H4 (cell line): ENCODE measurements at places on chromosomes 5 and 9.

GRCh38 chr9:112048924-112049691, 126.0 kb downstream of the SUSD1 start:
- peak; percentile 22 for DNase-seq

DNA sequence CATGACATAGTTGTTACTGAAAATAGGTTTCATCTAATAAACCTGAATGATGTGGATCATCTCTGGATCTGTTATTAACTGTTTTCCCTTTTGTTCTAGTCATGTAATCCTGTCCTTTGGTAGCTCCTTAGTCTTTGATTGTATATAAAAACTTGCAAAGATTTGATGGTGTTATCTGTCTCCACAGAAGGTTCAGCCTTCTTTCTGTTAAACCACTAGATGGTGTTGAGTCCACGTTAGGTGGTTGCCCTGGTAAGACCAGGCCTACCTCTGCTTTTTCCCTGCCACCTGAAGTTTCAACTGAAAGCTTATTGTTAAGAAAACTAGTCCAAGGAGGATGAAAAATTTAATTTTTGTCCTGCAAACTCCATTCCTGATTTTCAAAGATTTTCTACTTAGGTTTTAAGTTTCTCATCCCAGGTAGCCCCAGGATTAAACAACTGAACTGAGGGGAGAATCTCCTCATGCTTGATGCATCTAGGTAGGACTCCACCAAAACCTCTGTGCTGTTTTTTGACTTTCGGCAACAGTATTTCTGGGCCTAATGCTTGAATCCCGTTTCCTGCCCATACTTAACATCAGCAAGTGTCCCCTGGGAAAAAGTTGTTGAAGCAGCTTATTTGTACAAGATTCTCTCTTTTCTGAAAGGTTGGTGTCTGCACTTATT, 68.5 kb downstream of the RICTOR start:
- no peak for DNase-seq

DNA sequence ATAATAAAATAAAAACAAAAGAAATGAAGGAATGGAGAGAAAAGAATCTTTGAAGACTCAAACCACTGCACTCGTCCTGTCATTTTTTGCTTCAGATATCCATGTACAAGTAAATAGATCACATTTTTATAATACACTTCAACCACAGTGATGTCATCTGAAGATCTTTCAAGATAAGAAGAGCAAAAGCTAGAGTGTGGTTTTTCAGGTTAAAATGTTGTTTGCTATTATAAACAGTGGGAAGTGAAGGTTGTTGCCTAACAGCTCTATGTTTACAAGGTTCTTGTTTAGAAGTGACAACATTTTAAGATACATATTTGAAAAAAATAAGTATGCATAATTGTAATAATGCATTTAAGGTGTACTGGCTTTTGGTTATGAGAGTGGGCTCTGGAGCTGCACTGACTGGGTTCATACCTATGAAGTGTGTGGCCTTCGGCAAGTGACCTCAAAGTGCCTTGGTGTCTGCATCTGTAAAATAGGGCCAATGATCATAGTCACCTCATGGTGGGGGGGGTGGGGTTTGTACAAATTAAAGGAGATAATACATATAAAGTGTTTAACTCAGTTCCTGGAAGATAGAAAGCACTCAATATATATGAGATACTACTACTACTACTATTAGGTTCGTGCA, 45.5 kb upstream of the IL7R start:
- peak; percentile 41 for DNase-seq

DNA sequence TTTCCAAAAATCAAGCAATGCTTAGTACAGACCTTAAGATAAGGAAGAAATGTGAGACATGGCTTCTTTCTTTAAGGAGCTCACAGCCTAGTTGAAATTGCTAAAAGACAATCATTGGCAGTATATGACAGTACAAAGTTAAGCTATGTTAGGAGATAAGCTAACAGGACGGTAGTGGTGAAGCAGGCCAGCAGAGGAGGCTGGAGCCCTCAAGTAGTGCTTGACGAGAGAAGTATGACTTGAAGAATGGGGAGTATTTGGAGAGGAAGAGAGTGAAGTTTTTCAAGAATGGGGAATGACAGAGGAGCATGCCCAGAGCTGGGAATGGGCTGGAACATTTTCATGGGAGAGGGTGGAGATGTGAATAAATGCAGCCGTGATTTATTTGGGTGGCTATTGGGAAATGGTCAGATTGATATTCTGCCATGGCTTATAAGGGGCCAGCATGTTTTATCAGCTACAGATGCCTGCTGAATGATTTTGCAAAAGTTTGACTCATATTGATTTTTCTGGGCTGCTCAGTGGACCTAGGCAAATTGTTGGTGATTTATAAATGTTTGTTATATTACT, 43.7 kb downstream of the LURAP1L start:
- no peak for DNase-seq

- DNase-seq: no peak
Observed at GRCh38 chr5:10370931-10371330, 17.4 kb downstream of the MARCHF6 start.

DNA sequence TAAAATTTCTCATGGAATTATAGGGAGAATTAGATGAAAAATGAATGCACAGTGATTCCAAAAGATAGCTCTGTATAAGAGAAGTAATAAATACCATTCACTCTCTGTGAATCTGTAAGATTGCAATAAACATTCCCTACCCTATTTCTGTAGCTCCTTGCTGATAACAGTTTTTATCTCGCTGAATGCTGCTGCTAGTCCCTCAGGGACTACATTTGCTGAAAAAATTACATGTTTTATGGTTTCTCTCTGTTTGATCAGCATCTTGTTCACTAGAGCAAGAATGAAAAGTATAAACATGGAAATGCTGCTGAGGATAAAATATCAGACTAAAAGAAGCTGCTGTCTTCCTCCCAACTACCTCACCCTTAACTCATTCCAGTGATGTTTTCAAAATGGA, 44.3 kb upstream of the TYRP1 start:
- DNase-seq: no peak

DNA sequence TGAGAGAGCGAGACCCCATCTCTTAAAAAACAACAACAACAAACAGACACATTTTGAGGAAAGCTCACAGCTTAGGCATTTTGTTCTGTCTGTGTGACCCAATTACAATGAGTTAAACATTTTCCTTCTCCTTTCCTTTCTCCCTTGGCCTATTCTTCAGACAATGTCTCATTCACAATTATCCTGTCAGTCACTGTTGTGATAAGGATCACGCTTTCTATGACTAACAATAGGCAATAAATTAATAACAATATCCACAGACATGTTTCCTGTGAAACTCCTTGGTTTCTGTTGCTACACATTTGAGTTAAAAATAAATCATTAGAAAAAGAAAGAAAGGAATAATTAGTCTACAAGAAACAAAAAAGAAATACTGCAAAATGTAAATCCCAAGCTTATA, 19.8 kb upstream of the CARTPT start:
- no peak for DNase-seq

DNA sequence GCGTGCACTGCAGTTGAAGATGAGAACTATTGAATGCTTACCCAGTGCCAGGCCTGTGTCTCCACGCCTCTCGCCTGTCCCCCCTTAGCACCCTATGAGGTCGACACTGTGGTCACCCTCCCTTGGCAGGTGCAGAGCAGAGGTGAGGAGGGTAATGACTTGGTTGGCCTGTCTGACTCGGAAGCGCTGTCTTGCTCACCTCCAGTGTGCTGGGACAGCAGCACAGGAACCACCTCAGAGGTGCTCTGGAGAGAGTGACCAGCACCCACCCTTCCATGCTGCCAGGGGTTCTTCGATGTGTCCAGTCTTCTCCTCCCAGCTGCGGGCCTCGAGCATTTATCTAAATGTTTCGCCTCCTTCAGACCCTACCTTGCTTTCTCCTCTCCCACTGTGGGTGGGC, 178.3 kb upstream of the IRX2 start:
- DNase-seq: no peak

DNA sequence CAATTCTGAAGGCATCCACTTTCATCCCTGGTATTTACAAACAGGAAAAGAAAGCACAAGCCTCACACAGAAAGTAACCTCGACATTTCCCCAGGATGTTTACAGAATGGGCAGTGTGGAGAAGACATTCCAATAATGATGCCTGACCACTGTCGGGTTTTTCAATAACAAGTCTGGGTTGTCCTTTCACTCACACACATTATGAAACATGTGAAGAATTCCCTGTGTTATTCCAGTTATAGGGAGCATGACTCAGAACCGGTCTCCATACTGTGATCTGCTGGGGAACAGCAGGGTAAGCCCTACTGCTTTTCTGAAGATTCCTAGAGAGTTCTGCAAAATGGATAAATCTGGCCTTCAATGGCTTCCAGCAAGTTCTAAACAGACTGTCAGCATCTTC, 155.3 kb downstream of the ADAMTS12 start:
- peak; percentile 96 for DNase-seq

GRCh38 chr9:134192311-134192950, 28.1 kb upstream of the RNU6ATAC start:
- DNase-seq: no peak

- DNase-seq: no peak
Observed at GRCh38 chr5:108765647-108766046, 17.9 kb downstream of the FER start.

GRCh38 chr9:122099271-122099869, 6.3 kb upstream of the TTLL11 start:
- peak; percentile 53 for DNase-seq

- DNase-seq: no peak
Observed at GRCh38 chr5:150582241-150583109, 58.0 kb upstream of the SYNPO start.

DNA sequence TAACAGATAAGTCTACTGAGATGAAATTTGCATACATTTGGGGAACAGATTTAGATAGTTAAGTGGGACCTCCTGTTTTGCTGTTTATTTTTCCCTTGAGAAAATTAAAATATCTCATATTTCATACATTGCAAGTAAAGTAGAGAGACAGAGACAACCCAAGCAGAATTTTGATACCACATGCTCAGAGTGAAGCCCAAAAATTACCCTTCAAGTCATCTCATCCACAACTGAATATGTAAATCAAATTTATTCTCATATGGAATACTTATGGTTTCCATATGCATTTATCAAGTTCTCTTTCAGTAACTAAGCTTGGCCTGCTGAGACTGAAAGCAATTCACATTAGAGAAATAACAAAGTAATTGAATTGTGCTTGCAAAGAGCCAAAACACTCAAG, 474.4 kb downstream of the SEMA5A start:
- no peak for DNase-seq

DNA sequence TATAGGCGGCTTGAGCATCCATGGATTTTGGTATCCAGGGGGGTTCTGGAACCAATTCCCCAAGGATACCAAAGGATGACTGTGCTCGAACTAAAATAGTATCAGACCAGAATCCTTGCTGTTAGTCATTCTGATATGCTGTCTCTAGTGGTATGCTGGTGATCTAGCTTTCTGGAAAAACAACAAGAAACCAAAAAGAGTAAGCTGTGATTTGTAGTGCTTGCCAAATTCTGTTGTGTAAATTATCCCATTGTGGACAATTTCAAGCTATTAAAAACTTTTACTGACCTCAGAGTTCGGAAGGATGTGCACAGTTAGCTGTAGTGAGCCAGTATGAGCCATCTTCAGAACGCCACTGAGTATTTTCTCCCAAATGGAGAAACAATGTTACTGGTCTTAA, 99.0 kb upstream of the FBN2 start:
- no peak for DNase-seq

GRCh38 chr9:18390393-18390792, 83.6 kb upstream of the ADAMTSL1 start:
- DNase-seq: peak; percentile 57

DNA sequence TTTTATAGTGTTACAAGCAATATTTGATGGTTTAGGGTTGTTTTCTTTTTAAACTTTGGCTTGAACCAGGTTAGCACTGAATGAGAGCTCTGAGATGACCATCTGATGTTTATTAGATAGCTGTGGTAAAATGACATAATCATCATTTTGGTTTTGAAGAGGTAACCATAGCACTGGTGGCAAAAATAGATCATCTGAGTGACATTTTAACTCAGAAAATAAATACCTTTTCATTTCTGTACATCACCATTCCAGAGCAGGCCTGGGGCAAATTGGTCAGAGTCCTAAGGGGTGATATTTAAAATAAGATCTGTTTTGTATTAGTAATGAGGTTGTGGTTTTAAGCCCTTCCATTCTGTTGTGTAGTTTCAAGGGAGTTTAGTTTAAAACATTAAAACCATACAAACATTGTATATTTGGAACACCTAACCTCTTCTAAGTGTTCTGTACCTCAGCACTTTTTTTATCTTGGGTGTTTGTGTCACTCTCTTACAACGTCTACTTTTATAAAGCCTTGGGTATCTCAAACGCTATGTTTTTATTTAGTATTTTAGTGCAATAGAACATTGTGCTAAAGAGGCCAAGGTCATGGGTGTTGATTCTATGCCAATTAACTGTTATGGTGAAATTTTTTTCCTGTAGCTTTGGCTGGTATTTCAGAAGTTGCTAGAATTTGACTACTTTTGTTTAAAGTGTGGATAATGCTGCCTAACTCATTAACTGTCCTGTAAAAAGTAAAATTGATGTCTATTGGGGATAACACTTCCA, 166.1 kb downstream of the CD180 start:
- no peak for DNase-seq

- no peak for DNase-seq
Observed at GRCh38 chr5:154626876-154627557, 128.2 kb upstream of the LARP1 start.

DNA sequence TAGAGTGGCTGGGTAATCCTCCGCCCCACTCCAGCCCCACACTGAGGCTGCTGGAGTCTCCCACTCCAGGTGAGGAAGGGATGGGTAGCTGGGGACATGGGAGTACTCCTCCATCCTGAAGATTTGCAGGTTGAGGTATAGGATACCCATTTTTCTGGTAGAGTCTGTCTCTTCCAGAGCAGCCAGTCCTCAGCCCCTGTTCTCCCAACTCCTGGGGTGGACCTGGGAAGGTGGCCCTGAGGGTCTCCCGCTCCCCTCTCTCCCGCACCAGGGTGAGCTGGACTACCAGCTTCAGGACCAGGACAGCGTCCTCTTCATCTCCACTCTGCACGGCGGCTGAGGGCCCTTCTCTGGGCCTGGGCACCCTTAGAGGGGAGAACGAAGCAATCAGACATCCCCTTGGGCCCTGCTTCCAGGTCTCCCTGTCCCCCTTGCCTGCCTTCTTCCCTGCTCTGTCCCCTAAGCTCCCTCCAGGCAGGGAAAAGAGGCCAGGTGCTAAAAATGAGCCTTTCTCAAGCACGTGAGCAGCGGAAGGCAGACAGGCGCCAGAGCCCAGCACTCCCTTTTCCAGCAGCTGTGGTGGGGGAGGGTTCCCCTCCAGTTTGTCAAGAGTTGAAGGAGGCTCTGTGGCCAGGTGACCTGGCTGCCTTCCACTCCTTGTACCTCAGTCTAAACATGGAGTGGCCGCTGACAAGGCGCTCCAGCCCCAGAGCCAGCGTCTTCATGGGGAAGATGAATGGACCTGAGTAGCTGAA, 18.4 kb downstream of the URM1 start:
- no peak for DNase-seq

DNA sequence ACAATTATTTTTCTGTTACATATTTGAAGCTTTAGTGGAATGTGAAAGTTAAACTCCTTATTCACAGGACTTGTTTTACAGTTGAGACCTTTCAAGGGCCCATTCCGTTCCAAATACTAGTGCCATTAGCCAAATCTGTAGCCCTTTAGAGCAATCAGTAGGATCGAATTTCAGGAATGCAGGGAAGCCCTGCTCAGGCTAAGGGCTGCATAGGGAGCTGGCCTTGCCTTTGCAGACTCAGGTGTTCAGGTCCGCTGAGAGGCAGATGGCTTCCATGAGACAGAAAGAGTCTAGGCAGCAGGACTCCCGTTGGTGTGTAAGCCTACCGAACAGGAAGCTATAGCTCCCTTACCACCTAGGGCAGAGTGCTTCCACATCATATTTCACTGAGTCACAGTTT, 150.1 kb upstream of the SLC27A6 start:
- no peak for DNase-seq
